MCF 10A (cell line): ENCODE measurements at places on chromosomes 4 and X.

DNA sequence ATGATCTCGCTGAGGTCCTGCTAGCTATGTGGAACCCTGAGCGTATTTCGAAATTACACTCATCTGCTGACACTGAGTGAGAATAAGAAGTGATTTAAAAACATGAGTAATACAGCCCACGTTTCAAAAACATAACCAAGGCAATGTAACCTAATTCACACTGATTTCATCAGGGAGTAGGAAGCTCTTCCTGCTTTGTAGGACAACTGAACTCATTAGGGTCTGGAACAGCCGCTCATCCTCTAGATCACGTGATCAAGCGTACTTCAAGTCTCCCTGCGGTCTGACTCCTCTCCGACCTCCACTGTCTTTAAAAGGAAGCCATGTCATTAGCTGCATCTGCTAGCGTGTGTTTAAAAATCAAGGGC lies 138.0 kb downstream of the NSUN7 start:
- DNase-seq = peak; percentile 10

GRCh38 chrX:82675104-82675503 lies 833.0 kb upstream of the POU3F4 start:
- DNase-seq = no peak

GRCh38 chr4:117971403-117971802 lies 62.9 kb upstream of the NDST3 start:
- DNase-seq = no peak

DNA sequence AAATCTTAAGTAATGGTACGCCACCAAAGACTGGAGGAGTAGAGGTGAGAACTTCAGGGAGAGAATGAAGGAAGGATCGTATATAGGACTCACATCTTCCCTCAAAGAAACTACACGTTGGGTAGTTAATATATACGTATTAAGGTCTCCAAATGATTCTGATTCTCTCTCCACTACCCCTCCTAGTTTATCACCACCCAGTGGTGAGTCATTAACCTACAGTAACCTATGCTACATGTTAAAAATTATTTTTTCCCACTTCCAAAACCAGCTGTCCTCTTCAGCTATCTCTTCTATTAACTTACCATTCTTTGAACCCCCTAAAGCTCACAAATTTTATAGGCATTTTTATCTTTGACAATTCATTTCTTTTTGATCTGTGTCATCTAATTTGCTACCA lies 69.7 kb downstream of the RPS6KA6 start:
- DNase-seq = no peak

DNA sequence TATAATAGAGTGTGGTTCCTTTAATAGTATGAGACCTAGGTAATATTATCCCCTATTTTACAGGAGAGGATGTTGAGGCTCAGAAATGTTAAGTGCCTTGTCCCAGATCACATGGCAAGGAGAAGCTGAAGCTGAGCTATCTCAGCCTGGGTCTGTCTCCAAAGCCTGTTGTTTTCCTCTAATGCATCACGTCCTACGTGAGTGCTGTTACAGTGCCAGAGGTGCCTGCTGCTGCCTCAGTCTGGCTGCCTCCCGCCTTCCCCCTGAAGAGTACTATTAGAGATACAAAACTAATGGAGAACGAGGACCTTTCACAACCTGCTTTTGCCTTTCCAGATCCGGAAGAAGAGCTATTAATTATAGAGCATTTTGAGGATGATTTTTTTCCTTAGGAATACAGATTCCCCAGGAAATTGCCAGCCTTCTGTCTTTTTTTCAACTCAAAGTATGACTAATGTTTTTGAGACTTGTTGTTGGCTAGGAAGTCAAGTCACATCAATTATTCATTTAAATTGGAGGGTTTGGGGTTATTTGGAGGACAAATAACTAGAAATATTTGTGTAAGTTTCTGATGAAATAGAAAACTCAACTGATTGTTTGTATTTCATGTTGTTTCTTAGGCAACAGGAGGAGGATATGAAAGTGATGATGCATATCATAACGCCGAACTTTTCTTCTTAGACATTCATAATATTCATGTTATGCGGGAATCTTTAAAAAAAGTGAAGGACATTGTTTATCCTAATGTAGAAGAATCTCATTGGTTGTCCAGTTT lies 43.9 kb upstream of the MTMR1 start:
- DNase-seq = no peak

DNA sequence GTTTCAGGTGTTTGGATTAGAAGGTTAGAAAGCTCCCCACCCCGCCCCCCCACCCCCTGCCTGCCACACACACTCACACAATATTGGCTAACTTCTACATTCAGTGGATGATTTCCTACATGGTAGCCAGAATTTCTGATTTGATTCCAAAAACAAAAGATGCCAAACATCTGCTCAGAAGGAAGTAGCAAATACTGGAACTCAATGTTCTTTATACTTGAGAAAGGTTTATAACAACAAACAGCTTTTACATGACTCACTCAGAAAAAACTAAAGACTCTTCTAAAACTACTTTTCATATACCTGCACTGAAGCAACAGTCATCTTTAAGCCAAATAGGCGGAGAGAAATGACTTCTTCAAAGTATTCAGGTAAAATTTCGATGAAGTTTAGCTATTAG lies 750.5 kb upstream of the POU3F4 start:
- DNase-seq = peak; percentile 86

DNA sequence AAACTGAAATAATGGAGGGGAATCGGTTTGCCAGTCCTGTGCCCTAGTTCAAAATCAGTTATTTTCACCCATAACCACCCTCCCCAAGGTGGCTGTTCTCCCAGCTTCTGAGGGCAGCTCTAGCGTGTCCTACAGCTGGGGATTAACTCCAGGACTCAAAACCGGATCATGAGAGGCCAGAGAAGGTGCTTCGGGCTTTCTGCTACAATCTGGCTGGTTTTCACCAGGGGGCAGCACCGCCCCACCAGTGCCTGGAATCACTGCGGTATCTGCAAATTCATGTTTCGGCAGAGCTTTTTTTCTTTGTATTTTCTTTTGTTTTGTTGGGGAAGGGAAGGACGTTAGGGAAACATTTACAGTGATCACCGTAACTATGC lies 28.4 kb downstream of the PDHA1 start:
- peak; percentile 63 for DNase-seq

DNA sequence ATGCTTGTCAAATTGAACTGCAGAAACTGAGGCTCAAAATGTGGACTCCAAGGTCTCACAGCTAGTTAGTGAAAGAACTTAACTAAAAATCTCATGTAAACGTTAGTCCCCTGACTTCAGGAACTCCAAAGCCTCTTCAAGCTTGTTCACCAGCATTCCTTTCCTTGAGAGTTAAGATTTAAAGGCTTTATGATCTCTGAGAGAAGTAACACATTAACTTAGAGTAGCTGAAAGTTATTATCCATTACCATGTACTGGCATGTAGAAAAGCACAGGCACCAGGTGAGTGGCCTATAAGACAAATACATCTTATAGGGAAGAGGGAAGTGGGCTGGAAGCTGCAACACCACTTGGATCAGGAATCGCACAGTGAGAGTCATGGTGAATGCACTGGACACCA lies 15.3 kb downstream of the PARM1 start:
- DNase-seq = no peak

DNA sequence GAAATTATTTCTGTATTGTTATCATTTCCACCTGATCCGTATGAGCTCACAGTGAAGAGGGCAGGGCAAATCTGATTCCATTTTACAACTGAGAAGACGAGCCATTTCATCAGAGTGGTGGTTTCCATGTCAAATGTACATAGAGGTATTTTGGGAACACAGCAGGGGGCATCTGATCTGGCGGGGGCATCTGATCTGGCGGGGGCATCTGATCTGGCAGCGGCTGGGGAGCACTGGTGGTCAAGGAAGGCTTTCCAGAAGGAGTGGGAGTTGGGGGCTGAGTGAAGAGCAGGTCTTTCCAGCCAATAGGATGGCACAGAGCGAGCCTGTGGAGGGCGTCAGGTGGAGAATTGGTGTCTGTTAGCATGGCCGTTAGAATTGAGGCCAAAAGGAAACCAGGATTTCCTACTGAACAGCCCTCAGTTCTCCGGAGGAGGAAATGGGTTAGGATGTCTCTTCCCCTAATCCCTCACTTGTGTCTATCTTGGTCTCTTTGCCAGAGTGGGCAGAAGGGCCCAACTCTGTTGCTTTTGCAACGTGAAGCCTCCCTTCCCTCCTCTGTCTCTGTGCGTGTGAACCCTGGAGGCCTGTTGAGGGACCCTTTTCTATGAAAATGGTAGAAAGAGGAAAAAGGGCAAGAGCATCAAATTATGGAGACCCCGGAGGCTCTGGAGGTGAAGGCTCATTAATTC lies 41.3 kb downstream of the RHOH start:
- DNase-seq = no peak

- peak; percentile 38 for DNase-seq
Measured at GRCh38 chrX:55709735-55710134, 7.8 kb upstream of the RRAGB start.

DNA sequence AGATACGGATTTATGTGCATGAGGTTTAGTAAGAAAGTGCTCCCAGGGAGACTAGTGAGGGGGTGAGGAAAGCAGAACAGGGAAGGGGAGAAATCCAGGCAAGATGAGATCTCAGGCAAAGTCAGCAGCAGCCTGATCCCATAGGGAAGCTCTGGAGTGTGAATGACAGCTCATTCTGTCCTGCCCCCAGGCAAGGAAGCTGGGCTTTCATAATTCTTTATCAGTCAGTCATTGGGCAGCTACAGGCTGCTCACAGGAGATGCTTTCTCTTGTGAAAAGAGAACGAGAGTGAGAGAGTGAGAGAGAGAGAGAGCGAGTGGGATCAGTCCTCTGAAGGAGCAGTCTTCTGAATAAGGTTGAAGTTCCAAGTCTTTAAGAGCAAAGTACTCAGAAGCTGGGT lies 48.1 kb downstream of the SRPX start:
- DNase-seq = peak; percentile 0

DNA sequence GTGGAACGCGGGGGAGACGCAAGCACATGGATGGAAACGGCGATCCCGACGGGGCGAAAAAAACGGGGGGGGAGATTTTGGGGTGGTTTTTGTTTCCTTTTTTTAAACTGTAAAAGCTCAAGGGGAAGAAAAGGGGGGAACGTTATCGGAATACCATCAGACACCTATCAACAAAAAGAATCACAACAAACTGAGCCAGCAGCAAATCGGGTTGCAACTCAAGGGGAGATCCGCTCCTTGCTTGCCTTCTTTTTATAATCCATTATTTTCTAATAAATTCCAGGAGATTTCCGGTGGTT lies 616 bp downstream of the MAML3 start:
- DNase-seq = no peak

- no peak for DNase-seq
Measured at GRCh38 chr4:123631786-123632692, 235.4 kb downstream of the SPRY1 start.

- peak; percentile 93 for DNase-seq
Measured at GRCh38 chrX:48487362-48487798, 11.4 kb downstream of the FTSJ1 start.

GRCh38 chr4:27684610-27685011 lies 824.0 kb downstream of the STIM2 start:
- DNase-seq = peak; percentile 74

DNA sequence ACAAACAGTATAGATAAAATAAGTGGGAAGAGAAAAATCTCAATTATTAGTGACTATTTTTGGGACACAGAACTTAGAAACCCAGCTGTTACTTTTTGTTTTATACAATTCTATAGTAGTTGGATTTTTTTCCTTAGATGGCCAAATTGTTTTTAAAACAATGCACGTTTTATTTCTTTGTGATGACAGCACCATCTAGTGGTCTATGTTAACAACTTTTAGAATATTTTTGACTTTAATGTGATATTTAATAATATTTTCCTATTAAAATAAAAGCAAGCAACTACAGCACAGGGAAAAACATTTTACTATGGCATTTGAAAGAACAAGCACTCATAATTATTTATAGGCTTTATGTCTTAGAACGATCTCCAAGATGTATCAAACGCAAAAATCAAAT lies 5.6 kb upstream of the SMIM31 start:
- DNase-seq = peak; percentile 39

- DNase-seq = no peak
Measured at GRCh38 chr4:16136311-16136710, 52.5 kb upstream of the PROM1 start.

DNA sequence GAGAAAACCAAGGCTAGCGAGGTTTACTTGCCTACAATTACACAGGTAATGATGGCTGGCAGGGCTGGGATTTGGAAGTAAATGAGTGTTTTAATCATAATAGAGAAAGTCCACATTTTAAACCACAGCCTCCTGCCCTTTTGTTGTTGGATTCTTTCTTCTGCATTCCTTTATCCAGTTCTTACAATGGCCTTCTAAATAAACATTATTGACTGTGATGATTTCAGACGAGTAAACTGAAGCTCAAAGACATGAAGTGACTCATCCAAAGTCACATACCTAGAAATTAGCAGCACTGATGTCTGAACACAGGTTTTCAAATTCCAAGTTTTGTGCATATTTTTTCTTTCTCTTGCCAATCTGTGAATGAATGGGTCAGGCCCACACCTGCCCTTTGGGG lies 51.2 kb upstream of the C1QTNF7 start:
- peak; percentile 22 for DNase-seq

DNA sequence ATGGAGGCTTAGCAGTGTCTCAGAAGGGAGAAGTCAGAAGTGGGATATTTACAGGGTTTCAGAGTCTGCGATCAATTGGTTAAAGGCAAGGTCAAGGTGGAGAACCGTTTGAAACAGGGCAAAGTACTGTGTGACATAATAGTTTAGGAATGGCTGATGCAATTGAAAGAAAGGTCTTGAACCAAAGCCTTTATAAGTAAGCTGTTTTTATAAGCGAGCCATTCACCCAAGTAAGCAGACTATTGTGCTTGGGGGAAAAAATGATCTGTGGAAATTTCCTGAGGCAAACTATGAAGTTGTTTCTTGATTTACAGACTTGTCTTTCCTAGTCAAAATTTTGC lies 327.3 kb downstream of the CAMK2D start:
- DNase-seq = no peak

- DNase-seq = peak; percentile 25
Measured at GRCh38 chr4:167025670-167026069, 208.6 kb downstream of the SPOCK3 start.

- no peak for DNase-seq
Measured at GRCh38 chr4:82691431-82691830, 107.2 kb downstream of the SCD5 start.

- peak; percentile 82 for DNase-seq
Measured at GRCh38 chrX:38275615-38276014, 51.7 kb downstream of the RPGR start.

DNA sequence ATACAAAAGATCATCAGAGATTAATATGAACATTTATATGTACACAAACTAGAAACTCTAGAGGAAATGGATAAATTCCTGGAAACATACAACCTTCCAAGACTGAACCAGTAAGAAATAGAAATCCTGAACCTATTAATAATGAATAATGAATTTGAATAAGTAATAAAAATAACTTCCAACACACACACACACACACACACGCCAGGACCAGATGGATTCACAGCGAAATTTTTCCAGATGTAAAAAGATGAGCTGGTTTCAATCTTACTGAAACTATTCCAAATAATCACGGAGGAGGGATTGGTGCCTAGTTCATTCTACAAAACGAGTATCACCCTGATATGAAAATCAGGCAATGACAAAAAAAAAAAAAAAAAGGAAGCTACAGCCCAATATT lies 1095.0 kb downstream of the FAT4 start:
- DNase-seq = no peak

DNA sequence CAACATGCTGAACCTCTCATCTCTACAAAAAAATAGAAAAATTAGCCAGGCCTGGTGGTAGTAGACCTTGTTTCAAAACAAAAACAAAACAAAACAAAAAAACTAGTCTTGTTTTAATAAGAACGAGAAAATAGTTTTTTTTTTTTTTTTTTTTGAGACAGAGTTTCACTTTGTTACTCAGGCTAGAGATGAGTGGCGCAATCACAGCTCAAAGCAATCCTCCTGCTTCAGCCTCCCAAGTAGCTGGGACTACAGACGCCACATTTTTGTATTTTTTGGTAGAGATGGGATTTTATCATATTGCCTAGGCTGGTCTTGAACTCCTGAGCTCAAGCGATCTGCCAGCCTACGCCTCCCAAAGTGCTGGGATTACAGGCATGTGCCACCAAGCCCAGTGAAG lies 47.7 kb upstream of the UGDH start:
- DNase-seq = peak; percentile 8
